ENCODE measurements at places on chromosomes 13 and 19.

DNA sequence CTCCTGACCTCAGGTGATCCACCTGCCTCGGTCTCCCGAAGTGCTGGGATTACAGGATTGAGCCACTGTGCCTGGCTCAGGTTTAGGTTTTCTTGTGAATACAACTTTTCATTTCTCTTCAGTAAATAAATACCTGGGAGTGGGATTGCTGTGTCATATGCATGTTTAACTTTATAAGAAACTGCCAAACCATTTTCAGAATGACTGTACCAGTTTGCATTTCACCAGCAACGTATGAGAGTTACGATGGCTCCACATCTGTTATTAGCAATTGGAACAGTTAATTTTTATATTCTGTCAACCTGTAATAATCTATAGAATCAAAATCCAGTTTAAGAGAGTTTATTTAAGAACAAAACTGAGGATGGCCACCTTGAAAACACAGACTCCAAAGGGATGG lies 52.2 kb downstream of the TEX26 start:
- no peak for DNase-seq

DNA sequence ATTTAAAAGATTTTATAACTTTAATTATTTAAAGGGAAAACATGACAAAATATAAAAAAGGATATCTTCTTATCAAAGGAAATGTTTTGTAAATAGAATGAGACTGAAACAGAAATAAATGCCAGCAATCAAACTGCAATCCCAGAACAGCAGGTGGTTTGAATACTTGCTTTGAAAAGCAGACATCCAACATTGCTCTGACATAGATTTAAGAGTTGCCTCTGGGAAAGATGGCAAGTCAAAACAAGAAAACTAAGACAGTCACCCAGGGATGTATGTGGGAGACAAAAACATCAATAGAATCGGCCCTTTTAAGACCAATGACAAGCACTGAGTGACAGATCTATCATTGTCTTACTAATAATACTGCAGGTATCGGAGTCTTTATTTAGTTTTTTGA lies 789.7 kb upstream of the GPC6 start:
- no peak for DNase-seq

DNA sequence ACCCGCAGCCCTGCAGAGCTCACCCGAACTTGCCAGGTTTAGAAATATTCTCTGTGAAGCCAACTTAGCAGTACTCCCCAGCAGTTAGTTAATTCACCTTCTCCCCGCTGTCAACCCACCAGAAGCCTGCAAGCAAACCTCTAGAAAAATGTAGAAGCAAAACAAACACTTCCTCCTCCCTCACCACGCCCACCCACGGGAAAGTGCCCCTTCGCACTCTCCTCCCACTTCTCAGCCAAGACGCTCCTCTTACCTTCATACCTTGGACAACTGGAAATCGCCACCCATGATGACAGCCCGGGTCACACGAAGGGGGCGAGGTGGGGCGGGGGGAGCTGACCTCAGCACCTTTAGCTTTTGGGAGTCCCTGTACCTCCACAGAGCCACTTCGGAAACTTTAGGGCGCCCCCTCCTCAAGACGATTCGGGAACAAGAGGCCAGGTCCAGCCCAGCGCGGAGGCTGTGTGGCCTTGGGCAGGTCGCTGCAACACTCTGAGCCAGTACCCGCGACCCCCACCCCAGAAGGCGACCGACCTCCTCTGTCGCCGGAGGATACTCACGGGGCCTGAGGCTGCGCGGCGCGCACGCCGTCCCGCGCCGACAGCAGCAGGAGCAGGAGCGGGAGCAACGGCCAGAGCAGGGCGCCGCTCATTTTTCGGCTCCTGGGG lies 485 bp downstream of the CPAMD8 start:
- no peak for DNase-seq

- no peak for DNase-seq
These were observed 18.4 kb downstream of the NAXD start for GRCh38 chr13:110633776-110634175.

- DNase-seq, result no peak
These were observed 80.4 kb downstream of the INSR start for GRCh38 chr19:7213628-7214323.
